ENCODE measurements at places on chromosomes 3 and 15. TPM values are rescaled to one million over a fixed set of nuclear protein-coding genes. Genes with fewer than 3 reads are reported as not detected.

TTC14 gene
- total RNA-seq: 44.4 TPM

KIF23 gene
- total RNA-seq: 3.5 TPM

MYRIP gene
- total RNA-seq: 0.87 TPM

GRCh38 chr15:41464889-41465580 is 28.6 kb upstream of the ITPKA start:
- peaks cover 83% of the 10 kb centered on the region for H3K36me3 ChIP-seq
- no peak overlapping the region for H3K27ac ChIP-seq

DNA sequence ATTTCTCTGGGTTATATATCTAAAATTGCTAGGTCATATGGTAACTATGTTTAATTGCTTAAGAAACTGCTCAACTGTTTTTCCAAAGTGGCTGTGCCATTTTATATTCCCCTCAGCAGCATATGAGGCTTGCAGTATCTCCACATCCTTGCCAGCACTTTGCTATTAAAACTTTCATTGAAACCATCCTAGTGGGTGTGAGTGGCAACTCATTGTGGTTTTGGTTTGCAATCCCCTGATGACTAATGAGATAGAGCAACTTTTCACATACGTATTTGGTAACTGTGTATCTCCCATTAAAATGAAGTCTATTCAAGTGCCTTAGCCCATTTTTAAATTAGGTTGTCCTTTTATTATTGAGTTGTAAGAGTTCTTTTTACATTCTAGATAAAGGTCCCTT is 17.3 kb downstream of the KPNA1 start:
- no peaks in the 10 kb centered on the region for H3K36me3 ChIP-seq
- no peak overlapping the region for H3K4me3 ChIP-seq
- H3K27me3 ChIP-seq: no peaks in the 10 kb centered on the region
- no peak for DNase-seq
- H3K27ac ChIP-seq: no peak overlapping the region

DNA sequence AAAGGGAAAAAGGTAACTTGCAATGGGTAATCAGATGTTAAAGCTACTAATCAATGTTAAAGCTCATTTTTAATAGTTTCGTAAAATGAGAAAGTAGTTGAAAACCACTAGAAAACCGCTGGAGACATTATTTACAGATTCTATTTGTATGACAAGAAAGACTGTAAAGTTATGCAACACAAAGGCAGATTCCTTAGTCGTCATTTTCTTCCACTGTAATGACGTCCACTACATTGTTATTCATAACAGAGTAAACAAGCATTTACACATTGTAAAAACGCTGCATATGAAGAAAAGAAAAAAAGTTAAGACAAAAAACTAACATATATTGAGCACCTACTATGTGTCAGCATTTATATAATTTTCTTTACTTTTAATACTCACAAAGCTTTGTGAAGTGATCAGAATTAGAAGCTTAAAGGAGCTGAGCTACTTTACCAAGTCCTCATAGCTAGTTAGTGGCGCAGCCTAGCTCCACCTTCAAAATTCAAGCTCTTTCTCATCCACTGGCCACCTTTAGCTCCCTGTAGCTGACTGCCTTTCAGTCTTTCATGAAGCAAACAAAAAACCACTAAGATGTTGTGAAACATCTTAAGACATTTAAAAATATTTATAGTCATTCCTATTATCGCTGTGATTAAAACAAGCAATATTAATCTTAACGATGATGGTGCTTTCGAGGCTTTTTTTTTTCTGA is 100.1 kb upstream of the CDIN1 start:
- no peak overlapping the region for H3K27ac ChIP-seq
- no peaks in the 10 kb centered on the region for H3K36me3 ChIP-seq
- H3K4me3 ChIP-seq: no peak overlapping the region
- no peaks in the 10 kb centered on the region for H3K27me3 ChIP-seq

- DNase-seq: no peak
- H3K4me1 ChIP-seq: no peaks in the 10 kb centered on the region
- H3K4me3 ChIP-seq: no peak overlapping the region
- H3K27me3 ChIP-seq: peaks cover 32% of the 10 kb centered on the region
Observed at GRCh38 chr15:62362608-62363007, 197.5 kb upstream of the C2CD4B start.

DNA sequence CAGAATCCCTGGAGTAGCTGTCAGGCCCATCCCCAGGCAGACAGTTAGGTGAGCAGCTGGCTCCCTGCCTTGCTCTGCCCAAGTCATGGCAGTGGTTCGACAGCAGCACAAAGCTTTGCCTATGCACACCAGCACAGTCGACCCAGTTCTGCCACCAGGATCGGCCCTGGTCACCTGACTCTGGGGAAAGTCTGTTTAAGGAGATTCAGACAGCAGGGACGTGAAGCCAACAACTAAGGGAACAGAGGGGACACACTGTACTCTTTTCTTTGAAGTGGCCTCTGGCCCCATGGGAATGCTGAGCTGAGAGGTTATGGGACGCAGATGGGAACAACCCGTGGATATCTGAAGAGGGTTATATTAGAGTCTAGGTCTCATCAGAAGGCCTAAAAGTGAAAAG is 134.8 kb downstream of the CHDH start:
- no peak overlapping the region for H3K4me3 ChIP-seq
- peaks cover 15% of the 10 kb centered on the region for H3K4me1 ChIP-seq
- H3K27me3 ChIP-seq: no peaks in the 10 kb centered on the region
- DNase-seq: no peak
- H3K36me3 ChIP-seq: no peaks in the 10 kb centered on the region
- no peak overlapping the region for H3K27ac ChIP-seq

GRCh38 chr3:98596541-98597500 is 3.4 kb upstream of the CPOX start:
- no peaks in the 10 kb centered on the region for H3K36me3 ChIP-seq
- H3K4me3 ChIP-seq: no peak overlapping the region
- DNase-seq: no peak
- H3K27ac ChIP-seq: no peak overlapping the region
- H3K27me3 ChIP-seq: no peaks in the 10 kb centered on the region

GRCh38 chr15:49145651-49146609 is 9.5 kb downstream of the COPS2 start:
- no peak for DNase-seq
- no peaks in the 10 kb centered on the region for H3K4me1 ChIP-seq
- no peaks in the 10 kb centered on the region for H3K36me3 ChIP-seq
- no peak overlapping the region for H3K4me3 ChIP-seq
- no peaks in the 10 kb centered on the region for H3K27me3 ChIP-seq

GRCh38 chr3:196920733-196921132 is 21.6 kb downstream of the NCBP2 start:
- no peak overlapping the region for H3K4me3 ChIP-seq
- H3K27ac ChIP-seq: no peak overlapping the region

DNA sequence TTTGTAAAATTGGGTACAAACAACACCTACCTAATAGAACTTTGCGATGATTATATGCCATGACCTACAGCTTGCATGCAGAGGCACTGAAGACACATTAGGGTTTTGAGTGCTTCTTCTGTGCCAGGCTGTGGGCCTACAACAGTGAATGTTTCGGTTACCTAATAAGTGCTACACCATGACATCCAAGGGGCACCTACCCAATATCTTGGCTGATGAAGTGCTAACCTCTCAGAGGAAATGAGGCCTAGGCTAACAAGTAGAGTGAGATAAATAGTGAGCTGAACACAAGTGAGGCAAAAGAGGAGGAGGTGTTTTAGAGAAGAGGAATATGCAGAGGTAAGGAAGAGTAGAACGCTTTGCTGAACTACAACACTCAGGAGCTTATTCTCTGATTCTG is 12.2 kb upstream of the RASGRP1 start:
- no peak overlapping the region for H3K4me3 ChIP-seq
- DNase-seq: no peak
- H3K36me3 ChIP-seq: no peaks in the 10 kb centered on the region
- no peak overlapping the region for H3K27ac ChIP-seq
- H3K27me3 ChIP-seq: peaks cover 6% of the 10 kb centered on the region
